Spinal cord (tissue), 10 donors: ENCODE measurements at places on chromosomes 5 and 9.
A peak's percentile ranks its signal among the peaks of the same experiment; 100 is the strongest.

- peak; percentile 28 for DNase-seq
These were observed 692.3 kb downstream of the PTPRD start for GRCh38 chr9:9920425-9921060.

DNA sequence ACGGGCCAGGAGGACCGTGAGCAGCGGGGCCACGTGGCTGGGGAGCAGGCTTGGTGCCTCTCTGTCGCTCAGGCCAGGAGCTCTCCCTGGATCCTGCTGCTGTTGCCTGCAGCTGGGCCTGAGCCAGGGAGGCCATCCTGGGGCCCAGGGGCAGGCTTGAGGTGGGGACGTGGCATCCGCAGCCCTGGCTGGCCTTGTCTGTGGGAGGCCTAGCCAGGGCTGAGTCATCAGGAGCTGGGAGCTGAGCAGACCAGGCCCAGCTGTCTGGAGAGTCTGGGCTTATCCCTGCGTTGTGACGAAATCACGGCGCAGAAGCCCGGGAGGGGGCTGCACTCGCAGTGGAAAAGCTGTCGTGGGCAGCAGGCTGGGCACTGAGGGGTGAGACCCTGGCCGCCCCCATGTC lies 138.8 kb upstream of the COL5A1 start:
- no peak for DNase-seq

GRCh38 chr9:5840788-5841187 lies 7.9 kb upstream of the ERMP1 start:
- no peak for DNase-seq

DNA sequence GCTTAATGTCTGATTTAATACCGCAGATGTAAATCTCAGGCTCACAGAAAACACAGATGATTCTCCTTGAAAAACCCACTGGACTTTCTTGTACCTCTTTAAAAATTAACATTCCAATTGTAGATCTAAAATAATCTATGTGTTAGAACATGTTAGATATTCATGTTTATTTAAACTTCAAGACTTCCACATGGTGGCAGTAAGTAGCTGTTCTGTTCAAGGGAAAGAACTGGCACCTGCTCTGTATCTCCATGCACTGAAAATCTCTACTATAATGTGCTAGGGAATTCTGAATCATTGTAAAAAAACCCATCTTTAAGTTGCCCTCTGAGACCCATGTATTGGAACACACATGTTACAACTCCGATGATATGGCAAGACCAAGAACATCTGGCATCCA lies 366.9 kb downstream of the DMRTA1 start:
- DNase-seq = peak; percentile 81

DNA sequence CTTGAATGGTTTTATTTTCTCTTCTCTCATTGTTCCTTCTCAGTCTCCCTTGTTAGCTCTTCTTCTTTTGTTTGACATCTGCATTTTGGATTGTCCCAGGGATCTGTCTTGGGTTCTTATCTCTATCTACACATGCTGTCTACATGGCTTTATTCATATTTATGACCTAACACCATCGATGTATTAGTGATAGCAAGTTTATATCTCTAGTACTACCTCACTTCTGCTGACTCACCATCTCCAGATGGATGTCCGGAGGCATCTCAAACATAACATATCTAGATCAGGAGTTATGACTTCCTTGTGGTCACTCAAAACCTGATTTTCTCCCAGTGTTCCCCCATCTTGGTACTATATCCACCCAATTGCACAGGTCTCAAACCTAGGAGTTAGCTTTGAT lies 19.2 kb upstream of the SELENOP start:
- no peak for DNase-seq

- DNase-seq = no peak
These were observed 2.8 kb downstream of the SLC25A25 start for GRCh38 chr9:128070874-128071273.

GRCh38 chr5:80695666-80696065 lies 40.9 kb upstream of the DHFR start:
- DNase-seq = no peak
